ENCODE measurements at places on chromosomes 4 and X.

GRCh38 chrX:77572322-77572721 lies 125.1 kb downstream of the FGF16 start:
- DNase-seq, result no peak

- DNase-seq, result no peak
These were observed 36.8 kb upstream of the REST start for GRCh38 chr4:56870946-56871345.

- no peak for DNase-seq
These were observed at the start of gene PHEX for GRCh38 chrX:22032084-22032483. Gene PHEX (plus strand): TSS chrX:22032325. CDS start chrX:22033006, 681 bp downstream.

- no peak for DNase-seq
These were observed 895.9 kb downstream of the TRIML1 start for GRCh38 chr4:189035091-189035490.

- no peak for DNase-seq
These were observed 13.0 kb downstream of the EXOC1 start for GRCh38 chr4:55866290-55866907.

GRCh38 chr4:5893004-5893580 lies at the start of gene CRMP1:
Gene CRMP1 (minus strand): TSS chr4:5893086. CDS start chr4:5892969, 117 bp downstream.
- DNase-seq, result no peak

GRCh38 chr4:169179609-169180521 lies 90.9 kb downstream of the SH3RF1 start:
- DNase-seq, result no peak

DNA sequence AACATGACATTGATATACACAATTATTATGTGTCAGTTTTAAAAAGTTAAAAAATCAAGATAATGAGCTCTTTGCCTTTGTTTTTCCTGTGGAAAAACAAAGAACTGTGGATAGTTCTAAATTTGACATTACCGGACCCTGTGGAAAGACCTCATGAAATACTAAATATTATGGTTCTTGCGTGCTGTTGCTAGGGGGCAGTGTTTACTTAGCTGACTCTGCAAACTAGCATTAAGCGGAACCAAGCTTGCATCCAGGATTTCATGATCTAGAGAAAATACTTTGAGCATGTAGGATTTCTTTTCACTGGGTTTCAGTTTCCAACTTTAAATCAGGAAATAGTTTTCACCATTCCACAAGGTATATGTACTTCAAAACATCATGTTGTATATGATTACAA lies 33.6 kb downstream of the CLCN4 start:
- DNase-seq, result no peak

DNA sequence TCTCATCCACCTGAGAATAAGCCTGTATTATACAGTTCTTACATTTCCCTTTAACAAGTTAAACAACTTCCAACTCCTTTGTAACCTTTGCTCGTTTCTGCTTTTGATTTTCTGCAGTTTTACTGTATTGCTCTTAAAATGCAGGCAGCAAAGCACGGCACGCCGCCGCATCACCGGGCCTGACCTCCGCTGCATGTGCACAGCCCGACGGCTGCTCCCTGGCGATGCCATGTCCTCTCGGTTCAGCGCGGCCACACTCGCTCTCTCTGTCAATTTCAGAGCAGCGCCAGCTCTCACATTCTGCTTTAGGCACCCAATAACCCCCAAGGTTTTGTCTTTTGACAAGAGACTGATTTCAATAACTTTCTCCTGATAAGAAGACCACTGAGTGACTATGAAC lies 60.3 kb downstream of the DCTD start:
- DNase-seq, result no peak

DNA sequence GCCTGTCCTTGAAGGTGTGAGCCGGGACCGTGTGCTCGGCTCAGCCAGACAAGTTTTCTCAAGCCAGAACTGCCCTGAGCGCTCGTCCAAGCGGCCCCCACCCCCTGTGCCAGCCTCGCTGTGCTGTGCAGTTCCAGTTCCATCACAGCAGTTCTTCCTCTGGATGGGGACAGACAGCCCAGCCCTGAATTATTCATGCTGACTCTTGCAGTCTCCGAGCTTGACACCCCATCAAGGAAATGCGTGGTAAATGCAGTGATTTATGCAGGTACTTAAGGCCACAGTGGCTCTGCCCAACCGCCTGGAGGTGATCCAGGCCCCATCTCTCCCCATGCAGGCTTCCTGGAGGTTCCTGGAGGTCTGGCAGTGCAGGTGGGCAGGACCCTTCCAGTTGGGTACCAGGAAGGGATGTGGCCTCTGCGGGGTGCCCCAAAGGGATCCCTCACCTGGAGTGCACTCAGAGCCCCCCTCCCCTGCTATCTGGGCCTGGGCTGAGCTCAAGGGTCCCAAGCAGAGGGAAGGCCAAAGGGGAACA lies 44.8 kb upstream of the HMX1 start:
- DNase-seq, result no peak

- DNase-seq, result no peak
These were observed 12.3 kb downstream of the TBCK start for GRCh38 chr4:106303548-106304281.

DNA sequence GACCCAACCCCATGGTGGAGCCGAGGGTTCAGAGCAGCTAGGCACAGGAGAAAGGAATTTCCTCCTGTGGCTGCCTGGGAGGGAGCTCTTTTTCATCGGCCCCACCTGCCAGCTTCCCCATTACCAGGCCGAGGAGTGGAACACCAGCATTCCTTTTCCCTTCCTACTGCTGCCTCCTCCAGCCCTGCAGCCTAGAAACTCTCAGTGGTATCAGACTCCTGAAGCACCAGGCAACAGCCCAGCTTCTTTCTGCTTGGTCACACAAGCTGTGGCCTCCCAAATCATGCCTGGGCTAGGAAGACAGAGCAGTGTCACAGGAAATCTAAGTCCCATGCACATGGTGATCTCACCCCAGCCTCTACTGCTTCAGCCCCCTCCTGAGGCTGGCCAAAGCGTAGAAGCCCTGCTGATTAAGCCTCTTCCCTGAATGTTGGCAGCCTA lies 30.1 kb downstream of the RTL5 start:
- no peak for DNase-seq

- no peak for DNase-seq
These were observed 31.4 kb upstream of the SOWAHD start for GRCh38 chrX:119726900-119727555.

- DNase-seq, result no peak
These were observed 68.4 kb downstream of the ARHGEF38 start for GRCh38 chr4:105620640-105621323.

DNA sequence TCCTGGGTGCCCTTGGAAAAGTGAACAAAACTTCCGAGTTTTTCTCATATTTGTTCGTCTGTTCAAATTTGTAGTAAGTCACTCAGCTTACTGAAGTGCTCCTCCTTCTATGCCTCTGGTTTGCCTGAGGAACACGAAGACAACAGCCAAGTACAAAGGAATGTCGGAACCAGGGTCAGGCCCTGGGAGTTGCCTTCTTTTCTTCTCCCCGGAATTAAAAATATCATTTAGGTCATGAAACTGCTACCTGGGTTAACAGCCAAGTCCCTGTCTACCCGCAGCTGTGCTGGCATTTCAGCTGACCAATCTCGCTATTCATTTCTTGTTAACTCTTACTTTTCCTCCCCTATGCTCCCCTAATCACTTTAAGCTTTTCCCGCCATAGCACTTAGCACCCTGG lies 137.6 kb upstream of the TEX13D start:
- DNase-seq, result no peak

DNA sequence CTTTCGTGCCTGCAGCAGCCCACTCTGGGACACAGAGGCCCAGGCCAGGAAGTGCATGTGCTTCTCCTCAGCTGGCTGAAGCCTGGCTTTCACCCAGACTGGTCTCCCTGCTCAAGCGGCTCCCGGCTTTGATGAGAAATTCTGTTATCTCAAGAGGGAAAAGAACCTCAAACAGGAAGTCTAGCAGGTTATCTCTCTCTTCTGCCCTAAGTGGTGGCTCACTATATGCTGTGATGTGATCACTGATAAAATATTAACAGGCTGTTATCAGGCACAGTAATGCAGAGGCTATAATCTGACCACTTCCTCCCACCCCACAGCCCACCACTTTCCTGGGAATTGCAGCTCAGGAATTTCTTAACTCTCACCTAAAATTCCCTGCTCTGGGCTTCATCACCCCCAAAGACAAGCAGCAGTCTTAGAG lies 13.3 kb downstream of the CLDN2 start:
- no peak for DNase-seq

GRCh38 chr4:128277856-128278255 lies 9.8 kb downstream of the PGRMC2 start:
- no peak for DNase-seq

GRCh38 chrX:23845351-23845817 lies 62.4 kb downstream of the APOO start:
- DNase-seq, result no peak

GRCh38 chrX:153845842-153846241 lies 15.5 kb upstream of the PDZD4 start:
- DNase-seq, result no peak

GRCh38 chrX:118346258-118347094 lies 570 bp downstream of the WDR44 start:
- no peak for DNase-seq

DNA sequence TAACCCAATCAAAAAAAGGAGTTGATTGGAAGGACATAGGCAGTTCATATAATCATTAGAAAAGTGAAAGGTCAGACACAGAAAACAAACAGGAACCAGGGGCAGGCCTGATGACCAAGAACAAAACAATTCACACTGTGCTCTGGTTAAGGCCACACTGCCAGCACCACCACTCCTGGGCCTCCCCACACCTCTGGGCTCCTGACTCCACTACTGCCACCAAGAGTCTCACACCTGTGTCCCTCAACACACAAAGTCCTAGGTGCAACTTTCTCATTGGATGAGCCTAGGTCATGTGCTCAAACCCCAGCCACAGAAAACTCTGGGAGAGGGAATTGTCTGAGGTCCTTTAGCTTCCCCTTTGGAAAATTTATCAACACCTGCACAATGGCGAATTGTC lies 11.1 kb upstream of the FAM9C start:
- no peak for DNase-seq

- no peak for DNase-seq
These were observed 160.5 kb downstream of the ZNF518B start for GRCh38 chr4:10296730-10297129.

GRCh38 chrX:152642931-152643564 lies 5.4 kb downstream of the GABRQ start:
- no peak for DNase-seq

DNA sequence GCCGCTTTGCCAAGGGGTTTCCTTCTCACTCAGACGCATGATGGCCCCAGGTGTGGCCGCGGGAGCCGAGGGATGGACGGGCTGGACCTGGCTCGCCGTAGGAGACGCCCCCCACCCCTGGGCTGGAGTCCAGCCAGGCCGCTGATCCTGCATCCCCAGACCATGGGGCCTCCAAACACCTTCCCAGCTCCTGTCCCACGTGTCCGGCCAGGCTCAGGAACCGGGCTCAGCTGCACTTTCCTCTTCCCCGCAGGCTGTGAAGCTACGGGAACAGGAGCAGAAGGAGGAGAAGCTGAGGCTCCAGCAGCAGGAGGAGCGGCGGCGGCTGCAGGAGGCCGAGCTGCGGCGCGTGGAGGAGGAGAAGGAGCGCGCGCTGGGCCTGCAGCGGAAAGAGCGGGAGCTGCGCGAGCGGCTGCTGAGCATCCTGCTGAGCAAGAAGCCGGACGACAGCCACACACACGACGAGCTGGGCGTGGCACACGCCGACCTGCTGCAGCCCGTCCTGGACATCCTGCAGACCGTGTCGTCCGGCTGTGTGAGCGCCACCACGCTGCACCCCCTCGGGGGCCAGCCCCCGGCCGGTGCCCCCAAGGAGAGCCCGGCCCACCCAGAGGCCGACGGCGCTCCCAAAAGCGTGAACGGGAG lies 9.1 kb downstream of the AKAP17A start:
- no peak for DNase-seq

DNA sequence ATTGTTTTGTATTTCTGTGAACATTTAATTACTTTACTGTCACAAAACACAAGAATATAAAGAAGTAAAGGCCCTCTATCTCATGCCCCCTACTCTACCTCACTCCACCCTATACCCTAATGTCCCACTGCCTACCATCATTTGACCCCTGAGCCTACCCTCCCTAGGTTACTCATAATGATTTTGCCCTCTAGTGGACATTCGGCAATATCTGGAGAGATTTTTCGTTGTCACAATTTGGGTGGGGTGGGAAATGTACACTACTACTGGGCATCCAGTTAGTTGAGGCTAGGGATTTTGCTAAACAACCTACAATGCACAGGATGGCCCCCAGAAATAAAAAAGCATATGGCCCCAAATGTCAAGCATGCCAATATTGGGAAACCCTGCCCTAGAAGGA lies 10.2 kb downstream of the TEX13A start:
- no peak for DNase-seq

DNA sequence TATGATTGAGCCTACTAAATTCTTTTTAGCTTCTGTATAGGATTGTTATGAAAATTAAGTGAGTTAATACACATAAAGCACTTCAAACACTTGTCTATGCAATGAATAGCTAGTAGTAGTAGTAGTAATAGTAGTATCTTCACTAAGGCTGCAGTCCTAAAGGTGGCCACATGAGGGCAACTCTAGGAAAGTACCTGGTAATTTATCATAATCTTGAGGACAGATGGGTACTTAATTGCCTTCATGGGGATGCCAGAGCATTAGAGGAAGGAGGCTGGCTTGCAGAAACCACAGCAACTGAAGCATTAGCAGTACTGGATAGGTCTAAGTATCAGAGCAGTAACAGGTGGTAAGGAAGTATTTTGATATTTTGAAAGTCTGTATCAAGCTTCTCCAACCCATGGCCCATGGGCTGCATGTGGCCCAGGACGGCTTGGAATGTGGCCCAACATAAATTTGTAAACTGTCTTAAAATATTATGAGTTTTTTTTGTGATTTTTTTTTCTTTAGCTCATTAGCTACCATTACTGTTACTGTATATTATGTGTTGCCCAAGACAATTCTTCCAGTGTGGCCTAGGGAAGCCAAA lies 17.3 kb downstream of the NIPAL1 start:
- DNase-seq, result no peak

GRCh38 chrX:150156615-150157014 lies 206.5 kb upstream of the MAMLD1 start:
- DNase-seq, result no peak

DNA sequence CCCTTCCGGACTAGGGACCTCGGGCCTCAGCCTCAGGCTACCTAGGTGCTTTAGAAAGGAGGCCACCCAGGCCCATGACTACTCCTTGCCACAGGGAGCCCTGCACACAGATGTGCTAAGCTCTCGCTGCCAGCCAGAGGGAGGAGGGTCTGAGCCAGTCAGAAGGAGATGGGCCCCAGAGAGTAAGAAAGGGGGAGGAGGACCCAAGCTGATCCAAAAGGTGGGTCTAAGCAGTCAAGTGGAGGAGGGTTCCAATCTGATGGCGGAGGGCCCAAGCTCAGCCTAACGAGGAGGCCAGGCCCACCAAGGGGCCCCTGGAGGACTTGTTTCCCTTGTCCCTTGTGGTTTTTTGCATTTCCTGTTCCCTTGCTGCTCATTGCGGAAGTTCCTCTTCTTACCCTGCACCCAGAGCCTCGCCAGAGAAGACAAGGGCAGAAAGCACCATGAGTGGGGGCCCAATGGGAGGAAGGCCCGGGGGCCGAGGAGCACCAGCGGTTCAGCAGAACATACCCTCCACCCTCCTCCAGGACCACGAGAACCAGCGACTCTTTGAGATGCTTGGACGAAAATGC lies at the start of gene WAS:
Gene WAS (plus strand): TSS at position 389 of the 572 bp plus-strand sequence. CDS start 55 bp downstream, at position 444.
- DNase-seq, result no peak

GRCh38 chr4:15779809-15780208 lies 1.7 kb downstream of the CD38 start:
- DNase-seq, result no peak

Data from iPS DF 6.9 (cell line).